ENCODE measurements at places on chromosomes 1 and 21. TPM values are rescaled to one million over a fixed set of nuclear protein-coding genes. Genes with fewer than 3 reads are reported as not detected.

DNA sequence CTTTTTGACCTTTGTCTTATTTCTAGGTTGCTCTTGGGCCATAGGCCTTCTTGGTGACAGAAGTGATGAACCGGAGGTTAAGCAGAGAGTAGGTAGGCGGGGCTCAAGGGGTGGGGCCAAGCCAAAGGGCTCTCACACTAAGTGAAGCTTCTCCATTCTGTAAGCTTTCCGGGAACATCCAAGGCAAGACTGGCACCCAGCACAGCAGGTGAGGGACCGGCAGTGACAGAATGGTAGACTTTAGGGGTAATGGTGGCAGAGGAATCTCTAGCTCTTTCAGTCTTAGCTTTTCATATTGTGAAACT is at the start of gene TNFAIP8L2:
TNFAIP8L2 (plus strand) TSS at position 135 of the 305 bp plus-strand sequence. CDS start 2,049 bp downstream, outside the sequence.
- DNase-seq, result no peak

GRCh38 chr1:102628109-102628613 is 480.2 kb downstream of the COL11A1 start:
- DNase-seq, result no peak

GRCh38 chr1:97929874-97930851 is 9.3 kb upstream of the DPYD start:
- no peak for DNase-seq

DNA sequence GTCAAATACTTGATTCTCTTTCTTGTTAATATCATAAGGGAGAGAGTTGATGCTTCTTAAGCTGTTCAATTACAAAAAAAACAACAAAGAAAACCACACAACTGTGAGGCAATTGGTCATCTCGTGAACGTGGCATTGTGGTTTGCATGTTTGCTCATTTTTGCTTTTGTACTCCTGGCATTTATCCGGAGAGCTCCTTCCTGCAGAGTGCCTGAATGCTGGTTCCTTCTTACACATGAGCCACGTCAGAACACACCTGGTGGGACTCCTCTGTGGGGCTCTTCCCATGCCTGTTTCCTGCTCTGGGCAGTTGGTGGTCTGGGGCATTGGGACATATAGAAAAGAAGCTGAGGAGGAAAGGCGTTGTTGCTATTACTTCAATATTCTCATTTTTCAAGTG is 25.7 kb downstream of the KCNK1 start:
- DNase-seq, result no peak

DNA sequence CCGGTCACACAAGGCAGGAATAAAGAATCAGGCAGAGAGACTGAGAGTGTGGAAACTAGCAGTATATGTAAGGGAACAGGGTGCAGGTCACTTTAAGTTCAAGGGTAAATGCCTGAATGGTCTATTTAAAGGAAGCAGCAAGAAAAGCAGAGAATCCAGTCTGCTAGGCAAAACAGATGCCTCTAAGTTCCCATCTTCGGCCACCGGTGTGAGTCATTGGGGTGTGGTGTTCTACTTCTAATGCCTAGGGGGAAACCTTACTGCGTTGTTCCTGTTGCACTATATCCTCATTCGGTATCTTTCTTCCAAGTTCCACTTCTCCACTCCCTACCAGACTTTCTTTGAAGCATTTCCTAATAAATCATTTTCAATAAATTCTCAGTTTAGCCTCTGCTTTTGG is 259.9 kb downstream of the HHIPL2 start:
- DNase-seq, result no peak

DNA sequence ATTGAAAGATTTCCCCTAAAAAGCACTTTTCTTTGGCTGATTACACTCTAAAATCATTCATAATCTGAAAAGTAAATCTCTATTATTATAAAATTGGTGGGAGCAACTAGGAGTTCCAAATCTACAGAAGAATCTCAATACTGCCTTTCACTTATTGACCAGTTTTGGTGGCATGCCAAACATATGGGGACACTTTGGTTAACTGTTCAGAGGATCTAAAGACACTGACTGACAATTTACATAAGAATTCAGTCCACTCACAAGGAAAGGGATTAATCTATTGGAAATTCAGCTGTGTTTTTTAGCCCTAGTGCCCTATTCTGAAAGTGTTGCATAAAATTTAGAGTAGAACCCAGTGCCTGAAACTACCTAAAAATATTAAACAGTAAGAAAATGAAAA is 113.6 kb downstream of the LRRC40 start:
- DNase-seq, result no peak

GRCh38 chr1:182669266-182669665 is 15.1 kb downstream of the RGS8 start:
- no peak for DNase-seq

- no peak for DNase-seq
Observed at GRCh38 chr1:27992276-27992675, 32.5 kb downstream of the XKR8 start.

GRCh38 chr1:230083053-230083452 is 16.0 kb downstream of the GALNT2 start:
- no peak for DNase-seq

DNA sequence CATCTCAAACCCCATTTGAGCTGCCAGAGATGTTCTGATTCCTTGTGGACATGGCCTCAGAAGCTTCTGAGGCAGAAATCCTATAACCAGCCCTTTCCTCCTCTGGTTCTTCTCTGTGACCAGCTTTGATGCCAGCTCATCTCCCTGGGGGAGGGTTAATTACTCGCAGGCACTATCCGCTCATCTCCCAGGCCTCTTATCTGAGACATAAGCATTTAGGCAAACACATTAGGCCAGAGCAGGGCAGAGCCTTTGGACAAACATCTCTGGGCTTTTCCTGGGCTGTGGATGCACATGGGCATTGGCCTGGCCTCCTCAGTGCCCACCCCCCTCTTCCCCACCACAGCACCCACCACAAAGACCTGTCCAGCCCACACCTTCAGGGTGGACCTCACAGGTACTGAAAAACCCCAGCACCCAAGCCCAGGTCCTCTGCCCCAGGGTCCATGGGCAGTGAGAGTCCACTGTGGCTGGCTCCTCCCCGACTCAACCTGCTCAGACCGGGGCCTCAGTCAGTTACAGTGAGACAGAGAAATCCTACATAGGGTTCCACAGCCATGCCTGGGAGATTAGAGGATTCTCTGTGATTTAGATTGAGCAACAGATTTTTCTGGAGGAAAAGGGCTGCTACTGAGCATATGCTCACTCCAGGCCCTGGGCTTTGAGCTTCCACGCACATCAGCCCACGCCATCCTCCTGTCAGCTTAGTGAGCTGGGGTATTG is 26.9 kb downstream of the IGSF21 start:
- DNase-seq, result peak; percentile 58

- no peak for DNase-seq
Observed at GRCh38 chr1:26434161-26434752, 2.1 kb downstream of the DHDDS start.

DNA sequence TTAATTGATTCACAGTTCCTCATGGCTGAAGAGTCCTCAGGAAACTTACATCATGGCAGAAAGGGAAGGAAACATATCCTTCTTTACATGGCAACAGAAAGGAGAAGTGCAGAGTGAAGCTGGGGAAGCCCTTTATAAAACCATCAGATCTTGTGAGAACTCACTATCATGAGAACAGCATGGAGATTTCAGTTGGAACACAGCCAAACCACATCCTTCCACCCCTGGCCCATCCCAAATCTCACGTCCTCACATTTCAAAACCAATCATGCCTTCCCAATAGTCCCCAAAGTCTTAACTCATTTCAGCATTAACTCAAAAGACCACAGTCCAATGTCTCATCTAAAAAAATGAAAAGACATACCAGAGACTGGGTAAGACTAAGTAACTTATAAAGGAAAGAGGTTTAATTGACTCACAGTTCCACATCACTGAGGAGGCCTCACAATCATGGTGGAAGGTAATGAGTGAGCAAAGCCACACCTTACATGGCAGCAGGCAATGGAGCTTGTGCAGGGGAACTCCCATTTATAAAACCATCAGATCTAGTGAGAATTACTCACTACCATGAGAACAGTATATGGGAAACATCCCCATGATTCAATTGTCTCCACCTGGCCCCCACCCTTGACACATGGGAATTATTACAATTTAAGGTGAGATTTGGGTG is 105.2 kb downstream of the MRPL39 start:
- no peak for DNase-seq

- no peak for DNase-seq
Observed at GRCh38 chr1:217540321-217540720, 90.6 kb downstream of the GPATCH2 start.

- DNase-seq, result no peak
Observed at GRCh38 chr1:214476229-214476985, 75.0 kb downstream of the PTPN14 start.

- no peak for DNase-seq
Observed at GRCh38 chr1:247286134-247286670, 30.3 kb downstream of the VN1R5 start.

Gene FCRL4
- not detected for total RNA-seq

Gene CRNN
- not detected for total RNA-seq

Gene NGF
- total RNA-seq, result 0.83 TPM

Gene DNASE2B
- not detected for total RNA-seq

Gene SLC5A9
- total RNA-seq, result not detected

Gene RNU1-3
- total RNA-seq, result 3,598 TPM

All from glutamatergic neuron (in vitro differentiated cells).